CD4-positive, alpha-beta T cell treated with Interleukin-17A for 1 hour (primary cell): ENCODE measurements at places on chromosomes 11 and 22.

DNA sequence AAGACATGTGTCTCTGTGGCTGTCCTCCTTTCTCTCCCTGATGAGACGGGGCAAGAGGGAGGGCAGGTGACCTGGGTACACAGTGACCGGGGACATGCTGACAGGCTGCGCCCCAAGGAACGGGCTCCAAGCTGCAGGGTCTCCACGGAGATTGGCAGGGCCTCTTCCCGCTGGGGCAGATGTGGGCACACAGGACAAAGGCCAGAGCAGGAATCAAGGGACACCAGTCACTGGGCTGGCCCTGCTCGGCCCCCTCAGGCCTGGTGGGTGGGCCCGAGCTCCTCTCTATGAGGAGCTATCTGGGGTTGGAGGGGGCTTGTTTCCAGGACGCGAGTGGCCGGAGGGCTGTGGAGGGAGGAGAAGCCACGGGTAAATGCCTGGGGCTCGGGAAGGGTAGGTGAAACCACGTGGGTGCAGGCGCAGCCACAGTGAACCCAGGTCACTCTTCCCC is 11.2 kb downstream of the PNPLA5 start:
- DNase-seq: no peak

GRCh38 chr11:111186308-111186915 is 59.1 kb upstream of the POU2AF2 start:
- DNase-seq: no peak

- DNase-seq: no peak
Observed at GRCh38 chr11:93482556-93482955, 60.6 kb downstream of the SMCO4 start.

DNA sequence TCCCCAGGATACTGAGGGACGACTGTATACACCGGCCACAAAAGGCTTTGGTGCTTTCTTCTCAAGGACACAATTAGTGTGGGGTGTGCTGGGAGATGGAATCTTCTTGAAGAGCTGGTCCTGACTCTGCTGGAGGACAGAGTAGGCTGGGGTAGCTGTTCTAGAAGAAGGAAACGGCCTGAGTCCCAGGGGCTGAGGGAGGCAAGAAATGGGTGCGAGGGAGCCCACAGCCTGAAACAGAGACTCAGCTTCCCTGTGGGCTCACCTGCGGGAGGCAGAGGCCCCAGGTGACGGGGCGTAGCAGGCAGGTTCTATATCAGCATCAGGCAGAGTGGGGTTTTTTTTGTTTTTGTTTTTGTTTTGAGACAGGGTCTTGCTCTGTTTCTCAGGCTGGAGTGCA is 36.6 kb downstream of the PARVG start:
- no peak for DNase-seq

DNA sequence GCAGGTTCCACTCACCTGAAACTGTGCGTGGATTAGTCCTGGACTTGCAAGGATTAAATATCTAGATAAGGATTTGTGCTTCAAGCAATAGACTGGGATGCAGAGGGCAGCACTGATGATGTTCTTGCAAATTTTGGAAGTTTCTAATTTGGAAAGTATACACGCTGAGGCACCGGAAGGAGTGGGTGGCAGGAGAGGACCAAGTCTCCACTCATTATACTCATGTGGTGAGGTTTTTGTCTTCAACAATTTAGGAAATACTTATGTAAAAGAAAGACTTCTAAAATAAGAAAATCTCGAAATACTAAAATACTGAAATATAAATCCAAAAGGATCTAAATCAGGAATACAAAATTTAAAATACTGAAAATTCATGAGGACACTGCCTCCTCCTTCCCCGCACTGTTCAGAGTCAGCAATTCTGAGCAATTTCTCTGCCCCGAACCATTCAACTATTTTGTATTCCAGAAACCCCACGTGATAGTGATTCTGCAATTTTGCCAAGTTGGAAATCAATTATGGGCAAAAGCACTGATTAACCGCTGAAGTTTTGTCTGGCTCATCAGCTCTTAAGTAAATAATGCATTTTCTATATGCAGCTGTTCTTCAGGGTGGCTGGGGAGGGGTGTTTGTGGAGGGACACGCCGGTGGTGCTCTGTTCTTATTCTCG is 47.0 kb upstream of the CLMP start:
- no peak for DNase-seq

GRCh38 chr22:49800408-49801238 is 27.1 kb downstream of the BRD1 start:
- DNase-seq: no peak

- no peak for DNase-seq
Observed at GRCh38 chr22:36274531-36274930, 21.6 kb downstream of the APOL1 start.

- DNase-seq: no peak
Observed at GRCh38 chr11:78248903-78249302, 60.2 kb downstream of the USP35 start.

DNA sequence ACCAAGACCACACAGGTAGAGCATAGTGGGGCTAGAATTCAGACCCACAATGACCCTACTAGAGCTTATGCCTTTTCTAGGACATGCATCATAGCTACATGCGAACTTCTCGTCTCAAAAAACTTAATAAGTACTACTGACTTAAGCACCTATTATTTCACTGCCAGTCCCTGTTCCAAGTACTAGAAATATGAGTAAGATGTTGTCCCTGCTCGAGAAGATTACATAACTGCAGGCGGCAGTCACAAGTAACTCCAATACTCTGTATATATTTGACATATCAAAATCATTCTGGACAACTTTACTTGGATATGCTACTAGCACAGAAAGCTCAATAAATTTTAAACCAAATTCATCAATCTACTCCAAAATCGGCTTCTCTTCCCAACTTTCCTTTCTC is 235.0 kb downstream of the TTC28 start:
- no peak for DNase-seq

DNA sequence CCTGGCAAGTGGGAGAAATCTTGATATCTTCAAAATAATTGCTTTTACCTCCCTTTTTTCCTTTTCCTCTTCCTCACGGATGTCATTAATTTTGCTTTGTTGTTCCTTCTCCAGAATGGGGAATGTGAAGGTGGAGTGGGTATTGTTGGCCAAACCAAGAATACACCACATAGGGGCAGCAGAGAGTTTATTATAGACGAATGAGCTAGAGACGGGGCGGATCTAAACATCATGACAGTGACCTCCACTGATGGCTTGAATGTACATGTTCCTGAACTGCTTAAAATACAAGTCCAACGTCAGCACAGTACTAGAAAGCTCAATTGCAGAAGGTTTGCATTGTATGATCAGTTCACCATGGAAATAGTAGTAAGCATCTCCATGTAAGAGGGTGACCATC is 122.3 kb upstream of the SNX19 start:
- no peak for DNase-seq

DNA sequence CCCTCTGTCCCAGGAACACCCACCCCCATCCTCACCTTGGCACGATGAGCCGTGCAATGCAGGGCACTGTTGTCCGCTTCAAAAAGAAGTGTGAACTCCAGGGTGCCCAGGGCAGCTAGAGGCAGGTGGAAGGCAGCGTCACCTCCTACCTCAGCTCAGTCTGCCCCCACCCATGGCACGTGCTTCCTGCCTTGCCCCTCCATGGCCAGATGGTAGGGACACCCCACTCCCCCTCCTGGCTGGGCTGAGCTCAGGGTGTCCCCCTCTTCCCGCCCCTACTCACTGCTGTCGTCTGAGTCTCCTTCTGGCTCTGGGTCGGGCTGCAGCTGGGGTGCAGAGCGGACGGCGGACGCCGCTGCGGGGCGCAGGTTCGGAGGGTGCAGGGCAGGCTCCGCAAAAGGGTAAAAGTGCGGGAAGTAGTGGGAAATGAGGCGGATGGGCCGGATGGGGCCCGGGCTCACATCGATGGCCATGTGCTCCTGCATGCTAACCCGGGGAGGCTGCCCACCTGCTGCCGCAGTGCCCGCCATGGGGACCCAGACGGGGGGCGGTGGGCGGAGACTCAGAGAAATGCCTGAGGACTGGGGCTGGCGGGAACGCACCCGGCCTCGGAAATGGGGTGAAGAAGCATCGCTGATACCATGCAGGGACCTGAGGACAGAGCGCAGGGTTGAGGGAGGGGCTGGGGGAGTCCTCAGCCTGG is 9.1 kb downstream of the NDUFV1 start:
- peak; percentile 36 for DNase-seq

DNA sequence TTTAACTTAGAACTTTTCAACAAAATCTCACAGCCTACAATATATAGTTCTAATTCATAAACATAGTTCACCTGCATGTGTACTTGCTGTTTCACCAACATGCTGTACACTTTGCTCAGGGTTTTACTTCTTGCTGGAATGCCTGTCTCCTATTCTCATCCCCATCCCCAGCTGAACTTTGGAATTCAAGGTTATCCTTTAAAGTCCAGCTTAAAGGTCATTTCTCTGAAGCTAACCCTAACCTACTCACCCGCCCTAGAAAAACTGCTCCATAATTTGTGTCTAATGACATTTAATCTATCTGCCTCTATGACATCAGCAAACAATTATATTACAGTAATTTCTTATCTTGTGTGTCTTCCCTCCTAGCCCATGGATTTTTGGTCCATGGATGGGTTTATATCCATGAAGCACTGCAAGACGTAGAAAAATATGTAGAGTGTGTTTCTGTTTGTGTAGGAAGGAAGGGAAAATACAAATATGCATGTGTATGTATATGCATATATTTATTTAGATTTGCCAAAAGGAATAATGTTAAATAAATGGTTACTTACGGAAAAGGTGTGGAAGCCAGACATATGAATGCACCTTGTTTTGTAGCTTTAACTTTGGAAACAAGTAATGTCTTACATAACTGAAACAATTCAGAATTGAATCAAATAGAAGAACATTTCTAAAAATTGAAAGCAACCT is 99.5 kb upstream of the APOA1 start:
- no peak for DNase-seq

GRCh38 chr11:73461335-73461840 is 85.2 kb downstream of the RELT start:
- DNase-seq: no peak

DNA sequence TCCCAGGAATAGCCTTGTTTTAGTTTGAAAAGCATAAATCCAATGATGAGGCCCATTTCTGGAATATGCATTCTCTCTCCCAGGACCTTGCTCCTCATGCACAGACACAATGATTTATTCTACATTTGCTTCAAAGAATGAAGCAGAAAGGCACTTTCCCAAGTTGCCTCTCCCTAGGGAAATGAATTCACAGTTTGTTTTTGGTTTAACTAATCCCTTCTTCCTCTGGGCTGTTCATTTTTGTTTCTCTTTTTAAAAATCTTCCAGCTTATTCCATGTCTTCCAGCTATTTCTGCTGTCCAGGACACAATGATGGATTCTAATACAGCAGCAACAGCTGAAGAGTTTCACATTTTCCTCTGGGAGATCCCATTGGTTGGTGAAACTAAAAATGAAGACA is 1529.2 kb upstream of the TENM4 start:
- DNase-seq: no peak

DNA sequence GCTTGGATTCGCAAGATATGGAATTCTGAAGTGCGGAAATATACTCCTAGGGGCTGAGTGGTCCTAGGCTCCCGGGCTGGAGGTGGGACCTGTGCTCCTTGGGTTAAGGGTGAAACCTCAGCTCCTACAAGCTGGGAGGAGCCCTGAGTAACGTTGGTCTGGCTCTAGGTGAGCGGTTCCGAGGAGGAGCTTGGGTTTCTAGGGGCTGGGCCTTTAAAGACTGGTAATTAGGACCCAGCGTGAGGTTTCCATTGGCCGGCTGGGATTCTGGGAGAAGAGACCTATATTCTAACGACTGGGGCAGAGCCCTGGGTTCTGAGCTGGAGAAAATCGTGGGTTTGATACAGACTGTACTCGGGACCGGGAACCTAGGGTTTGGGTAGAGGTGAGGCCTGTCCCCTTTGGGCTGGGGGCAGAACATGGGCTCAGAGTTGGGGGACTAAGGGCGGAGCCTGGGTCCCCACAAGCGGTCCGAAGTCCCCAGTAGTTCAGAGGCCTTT is 882 bp upstream of the MAP4K2 start:
- DNase-seq: no peak

DNA sequence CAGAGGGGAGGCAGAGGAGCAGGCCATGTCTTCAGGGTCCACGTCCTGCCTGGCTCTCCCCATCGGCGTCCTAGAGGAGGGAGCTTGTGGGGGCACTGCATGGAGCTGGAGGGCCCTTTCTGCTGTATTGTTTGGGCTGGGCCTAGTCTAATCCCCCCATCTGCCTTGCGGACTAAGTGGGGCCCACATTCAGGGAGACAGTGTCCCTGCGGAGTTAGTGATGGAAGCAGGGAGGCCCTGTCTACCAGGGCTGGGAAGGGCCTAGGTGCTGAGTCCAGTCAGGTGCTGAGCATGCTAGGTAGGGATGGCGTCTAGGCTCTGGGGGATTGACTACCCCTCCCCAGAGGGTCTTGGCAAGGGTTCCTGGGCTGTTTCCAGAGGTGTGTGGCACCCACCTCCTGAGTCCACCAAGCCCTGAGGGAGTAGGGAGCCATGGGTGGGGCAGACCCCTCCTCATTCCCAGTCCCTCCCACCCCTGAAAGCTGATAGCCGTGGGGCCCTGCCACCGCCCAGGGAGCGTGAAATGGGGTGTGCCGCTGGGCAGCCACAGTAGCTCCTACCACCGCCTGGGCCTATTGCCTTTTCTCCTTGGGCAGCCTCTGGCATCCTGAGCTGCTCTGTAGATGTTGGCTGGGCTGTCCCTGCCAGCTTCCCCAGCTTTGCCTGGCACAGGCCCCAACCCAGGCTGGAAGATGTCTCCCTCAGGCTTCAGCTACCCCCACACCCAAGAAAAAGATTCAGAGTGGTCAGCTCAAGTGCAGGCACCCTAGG is 1.9 kb upstream of the POLD4 start:
- DNase-seq: no peak

- DNase-seq: no peak
Observed at GRCh38 chr11:72985645-72986044, 156.5 kb downstream of the FCHSD2 start.

GRCh38 chr11:12592283-12592682 is 81.9 kb upstream of the TEAD1 start:
- no peak for DNase-seq

- no peak for DNase-seq
Observed at GRCh38 chr11:17244046-17244445, 32.5 kb upstream of the NUCB2 start.

DNA sequence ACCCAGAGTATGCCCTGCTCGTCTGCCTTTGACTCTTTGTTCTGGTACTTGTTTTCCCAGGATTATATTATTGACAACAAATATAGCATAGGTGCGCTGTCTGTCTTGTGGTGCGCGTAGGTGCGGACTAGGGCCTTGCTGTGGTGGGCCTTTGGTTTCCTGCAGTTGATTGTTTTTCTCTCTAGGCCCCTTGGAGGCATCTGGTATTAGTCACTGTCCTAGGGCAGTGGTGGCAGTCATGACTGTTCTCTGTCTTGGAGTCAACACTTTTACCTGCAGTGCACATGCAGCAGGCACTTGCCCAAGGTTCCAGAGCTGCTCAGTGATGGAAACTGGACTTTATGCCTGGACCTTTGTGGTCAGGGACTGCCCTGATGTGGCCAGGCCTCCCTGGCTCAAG is 18.6 kb downstream of the PPP6R2 start:
- DNase-seq: no peak
